Cardiac ventricle fibroblast (primary cell): ENCODE measurements at places on chromosomes 2 and 18. TPM values are rescaled to one million over a fixed set of nuclear protein-coding genes. Genes with fewer than 3 reads are reported as not detected.

TCF4 gene
- total RNA-seq: 58.9 and 94.2 TPM in 2 replicates

EGR4 gene
- not detected in 2 replicates for total RNA-seq

LCT gene
- not detected in 2 replicates for total RNA-seq

EVX2 gene
- not detected in 2 replicates for total RNA-seq

DAW1 gene
- total RNA-seq: 2.8 and 3.4 TPM in 2 replicates

CACNB4 gene
- 0.93 and 1.4 TPM in 2 replicates for total RNA-seq

UGT1A10 gene
- not detected in 2 replicates for total RNA-seq

MC2R gene
- not detected in 2 replicates for total RNA-seq

AKAIN1 gene
- not detected in 2 replicates for total RNA-seq

DNPEP gene
- total RNA-seq: 61.1 and 86.0 TPM in 2 replicates

SCN2A gene
- 0.10 and 0.12 TPM in 2 replicates for total RNA-seq

TWIST2 gene
- total RNA-seq: 94.5 and 105 TPM in 2 replicates

GAD1 gene
- total RNA-seq: not detected in 2 replicates

GNAL gene
- total RNA-seq: 1.2 and 1.5 TPM in 2 replicates

GAREM2 gene
- 4.0 and 4.2 TPM in 2 replicates for total RNA-seq

IL18RAP gene
- 0.34 TPM in 1 of 2 replicates, not detected in the other for total RNA-seq

TSPYL6 gene
- not detected in 2 replicates for total RNA-seq

ZNF396 gene
- 0.88 and 1.1 TPM in 2 replicates for total RNA-seq

MEIS1 gene
- 8.1 and 13.7 TPM in 2 replicates for total RNA-seq

SNTG2 gene
- total RNA-seq: 0.78 TPM in 1 of 2 replicates, not detected in the other

TMEM17 gene
- 0.69 and 1.4 TPM in 2 replicates for total RNA-seq

HNRNPLL gene
- total RNA-seq: 15.9 and 18.4 TPM in 2 replicates

CYP26B1 gene
- total RNA-seq: 11.0 and 12.7 TPM in 2 replicates

CRYGC gene
- total RNA-seq: not detected in 2 replicates

TRIM43B gene
- total RNA-seq: not detected in 2 replicates

ANKRD30B gene
- not detected in 2 replicates for total RNA-seq

TMEM182 gene
- 0.62 and 0.88 TPM in 2 replicates for total RNA-seq

SMARCAL1 gene
- 19.7 and 25.6 TPM in 2 replicates for total RNA-seq

LANCL1 gene
- total RNA-seq: 20.7 and 28.6 TPM in 2 replicates

SPATA3 gene
- total RNA-seq: not detected in 2 replicates

ACTG2 gene
- 0.44 and 1.3 TPM in 2 replicates for total RNA-seq

DOK6 gene
- total RNA-seq: 0.98 and 1.00 TPM in 2 replicates

TRIM43 gene
- total RNA-seq: not detected in 2 replicates

RIT2 gene
- total RNA-seq: not detected in 2 replicates

IHH gene
- not detected in 2 replicates for total RNA-seq

RAB3GAP1 gene
- total RNA-seq: 32.8 and 36.5 TPM in 2 replicates

SP5 gene
- total RNA-seq: not detected in 2 replicates

VWC2L gene
- total RNA-seq: 0.10 TPM in 1 of 2 replicates, not detected in the other

STON1 gene
- 17.0 and 18.0 TPM in 2 replicates for total RNA-seq

KCNE4 gene
- 8.2 and 9.8 TPM in 2 replicates for total RNA-seq

RAB6C gene
- not detected in 2 replicates for total RNA-seq

CFC1 gene
- not detected in 2 replicates for total RNA-seq

ELP2 gene
- total RNA-seq: 36.7 and 59.2 TPM in 2 replicates

IL36G gene
- total RNA-seq: not detected in 2 replicates

CRYBA2 gene
- not detected in 2 replicates for total RNA-seq

KCNK3 gene
- 1.1 and 1.2 TPM in 2 replicates for total RNA-seq

CNDP1 gene
- not detected in 2 replicates for total RNA-seq
